ENCODE measurements at places on chromosomes 7 and 10. TPM values are rescaled to one million over a fixed set of nuclear protein-coding genes. Genes with fewer than 3 reads are reported as not detected.

The ASAH2 gene
- total RNA-seq = 0.51 TPM

The GRM8 gene
- not detected for total RNA-seq

The RPS24 gene
- total RNA-seq = 1,917 TPM

The PDZD7 gene
- total RNA-seq = 1.3 TPM

The FAM131B gene
- 3.8 TPM for total RNA-seq

The KLF14 gene
- under 0.01 TPM for total RNA-seq

The ANKRD1 gene
- under 0.01 TPM for total RNA-seq

The OR2A7 gene
- total RNA-seq = 0.50 TPM

The CPSF4 gene
- 38.0 TPM for total RNA-seq

The MOGAT3 gene
- total RNA-seq = not detected

The PALD1 gene
- total RNA-seq = 0.33 TPM

The TMEM184A gene
- under 0.01 TPM for total RNA-seq

The ZRANB1 gene
- total RNA-seq = 32.9 TPM

The HDAC9 gene
- total RNA-seq = 3.6 TPM

The STK31 gene
- total RNA-seq = under 0.01 TPM

The TMEM209 gene
- total RNA-seq = 9.5 TPM

The GPR15LG gene
- total RNA-seq = not detected

The FIS1 gene
- 148 TPM for total RNA-seq

The CYP3A7 gene
- total RNA-seq = 37.8 TPM

The TAF3 gene
- total RNA-seq = 1.5 TPM

The IGFBP3 gene
- total RNA-seq = 8.9 TPM

The SLC13A1 gene
- not detected for total RNA-seq

The LRRC61 gene
- total RNA-seq = 0.33 TPM

The CALML3 gene
- not detected for total RNA-seq

The STEAP2 gene
- 29.8 TPM for total RNA-seq

The TAS2R41 gene
- total RNA-seq = not detected

The ELN gene
- total RNA-seq = 2.1 TPM

The IFIT1B gene
- not detected for total RNA-seq

The BTBD16 gene
- total RNA-seq = not detected

The WASL gene
- 15.4 TPM for total RNA-seq

The CUZD1 gene
- total RNA-seq = 0.50 TPM

The GOLGA7B gene
- total RNA-seq = not detected

The PON3 gene
- under 0.01 TPM for total RNA-seq

The SPDYE6 gene
- not detected for total RNA-seq

The TET1 gene
- total RNA-seq = 3.3 TPM

The TRPV5 gene
- total RNA-seq = not detected

The CCDC7 gene
- total RNA-seq = 18.0 TPM

The ZNF479 gene
- total RNA-seq = not detected

The NEUROD6 gene
- not detected for total RNA-seq

The UBTD1 gene
- total RNA-seq = 22.0 TPM

The MSMB gene
- not detected for total RNA-seq

The FZD1 gene
- 12.6 TPM for total RNA-seq

The WIPF3 gene
- 0.33 TPM for total RNA-seq

The SKIDA1 gene
- total RNA-seq = 0.51 TPM

The EVX1 gene
- not detected for total RNA-seq

The BLNK gene
- total RNA-seq = 0.51 TPM

The TEX36 gene
- not detected for total RNA-seq

The OPN4 gene
- total RNA-seq = not detected

The PNLIPRP3 gene
- total RNA-seq = not detected

Measured in fibroblast of lung (primary cell).